Breast epithelium (tissue), 4 donors: ENCODE measurements at places on chromosomes 1 and 21. TPM values are rescaled to one million over a fixed set of nuclear protein-coding genes. Genes with fewer than 3 reads are reported as not detected.

- H3K27ac ChIP-seq: peak overlapping the region; percentile 45
- H3K4me1 ChIP-seq: no peaks in the 10 kb centered on the region
- H3K36me3 ChIP-seq: no peaks in the 10 kb centered on the region
Observed at GRCh38 chr1:31483012-31483946, 70.3 kb downstream of the SERINC2 start.

The CAMK1G gene
- 0.16 TPM for total RNA-seq

DNA sequence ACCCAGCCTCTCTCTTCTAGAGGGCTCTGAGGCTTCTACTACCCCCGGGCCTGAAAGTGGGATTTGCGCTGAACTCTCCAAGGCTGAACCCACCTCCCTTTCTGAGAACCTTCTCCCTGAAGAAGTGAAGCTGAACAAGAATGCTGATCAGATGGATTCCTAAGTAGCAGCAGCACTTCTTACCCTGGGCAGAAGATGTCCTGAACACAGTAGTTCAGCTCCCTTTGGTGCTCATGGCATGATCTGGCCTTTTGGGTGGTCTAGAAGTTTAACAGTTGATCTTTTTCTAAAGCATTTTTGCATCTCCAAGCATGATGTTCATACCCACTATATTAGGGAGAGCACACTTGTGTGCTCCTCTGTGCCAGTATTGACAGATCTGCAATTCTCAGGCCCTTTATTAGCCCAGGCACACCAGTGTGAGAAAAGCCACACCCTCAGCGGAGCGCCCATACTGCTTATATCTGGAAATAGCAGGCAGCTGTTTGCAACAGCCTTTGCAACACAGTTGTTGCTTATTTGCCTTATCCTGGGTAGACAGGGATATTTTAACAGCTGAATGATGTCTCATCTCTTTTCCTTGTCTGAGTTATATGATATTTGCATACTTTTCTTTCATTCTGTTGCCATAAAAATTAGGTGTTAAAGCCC, 34.2 kb downstream of the CNN3 start:
- H3K27ac ChIP-seq: no peak overlapping the region
- no peak overlapping the region for H3K4me3 ChIP-seq
- no peaks in the 10 kb centered on the region for H3K27me3 ChIP-seq
- peaks cover 8% of the 10 kb centered on the region for H3K36me3 ChIP-seq

The PTPN14 gene
- total RNA-seq: 30.4 TPM

DNA sequence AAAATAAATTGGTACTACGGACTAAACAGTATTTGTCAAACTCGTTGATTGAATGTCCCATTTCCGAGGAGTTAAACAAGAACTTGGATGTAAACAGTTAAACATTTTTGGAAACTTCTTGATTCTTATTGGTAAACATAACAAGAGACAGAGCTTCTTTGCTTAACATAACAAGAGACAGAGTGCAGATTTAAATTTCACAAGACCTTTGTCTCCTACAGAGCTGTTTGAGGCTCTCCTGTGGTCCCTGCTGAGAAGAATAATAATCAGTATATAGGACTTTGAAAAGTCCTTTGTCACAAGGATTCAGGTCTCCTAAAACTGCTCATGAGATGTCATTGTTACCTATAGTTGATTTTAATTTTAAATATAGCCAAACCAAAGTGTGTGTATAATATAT, 170.6 kb upstream of the C21orf91 start:
- H3K4me1 ChIP-seq: no peaks in the 10 kb centered on the region
- no peaks in the 10 kb centered on the region for H3K36me3 ChIP-seq

The SCAMP3 gene
- 68.3 TPM for total RNA-seq

- no peaks in the 10 kb centered on the region for H3K4me1 ChIP-seq
- no peak overlapping the region for H3K27ac ChIP-seq
- no peaks in the 10 kb centered on the region for H3K27me3 ChIP-seq
- H3K36me3 ChIP-seq: no peaks in the 10 kb centered on the region
- DNase-seq: no peak
- no peak overlapping the region for H3K4me3 ChIP-seq
Observed at GRCh38 chr1:56068210-56068609, 511.2 kb downstream of the PLPP3 start.

GRCh38 chr1:150243003-150243402, 7.1 kb upstream of the ANP32E start:
- H3K27ac ChIP-seq: no peak overlapping the region
- peak; percentile 14 for DNase-seq
- no peaks in the 10 kb centered on the region for H3K4me1 ChIP-seq
- H3K4me3 ChIP-seq: no peak overlapping the region

DNA sequence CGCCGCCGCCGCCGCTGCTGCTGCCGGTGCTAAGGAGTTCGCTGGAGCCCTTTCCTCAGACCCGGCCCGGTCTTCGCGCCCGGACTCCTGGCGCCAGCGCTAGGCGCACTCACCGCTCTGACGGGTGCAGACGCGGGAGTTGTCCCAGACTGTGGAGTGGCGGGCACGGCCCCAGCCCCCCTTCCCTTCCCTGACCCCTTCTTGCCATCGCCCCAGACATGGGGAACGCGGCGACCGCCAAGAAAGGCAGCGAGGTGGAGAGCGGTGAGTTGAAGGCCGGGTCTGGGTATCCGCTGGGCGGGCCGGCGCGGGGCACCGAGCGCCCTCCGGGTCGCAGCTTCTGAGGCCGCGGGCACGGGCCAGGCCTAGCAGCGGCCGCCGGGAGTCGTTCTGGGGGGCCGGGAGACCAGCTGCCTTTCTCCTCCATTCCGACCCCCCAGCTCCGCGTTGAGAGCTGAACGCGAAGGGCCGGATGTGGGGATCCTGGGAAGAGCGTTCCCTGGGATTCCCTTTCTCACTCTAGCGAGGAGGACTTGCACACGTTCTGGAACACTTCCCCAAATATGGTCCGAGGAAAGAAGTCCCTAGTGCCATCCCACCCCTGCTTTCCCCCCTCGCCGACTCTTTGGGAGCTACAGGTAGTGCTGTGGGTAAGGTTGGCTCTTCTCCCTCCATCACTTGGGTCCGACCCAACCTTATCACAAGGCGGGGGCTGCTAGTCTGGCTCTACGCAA, 65.8 kb upstream of the PRKACB start:
- H3K27ac ChIP-seq: peak overlapping the region; percentile 79
- no peaks in the 10 kb centered on the region for H3K27me3 ChIP-seq

- no peaks in the 10 kb centered on the region for H3K36me3 ChIP-seq
- H3K27ac ChIP-seq: no peak overlapping the region
- H3K4me1 ChIP-seq: no peaks in the 10 kb centered on the region
- no peak for DNase-seq
- no peaks in the 10 kb centered on the region for H3K27me3 ChIP-seq
- H3K4me3 ChIP-seq: no peak overlapping the region
Observed at GRCh38 chr21:35172231-35172630, 123.1 kb upstream of the RUNX1 start.

The ANKRD35 gene
- 10.2 TPM for total RNA-seq

The ADGRB2 gene
- total RNA-seq: 2.9 TPM

- no peak overlapping the region for H3K27ac ChIP-seq
- H3K4me3 ChIP-seq: no peak overlapping the region
- no peaks in the 10 kb centered on the region for H3K27me3 ChIP-seq
- no peaks in the 10 kb centered on the region for H3K36me3 ChIP-seq
Observed at GRCh38 chr1:41493117-41493536, 8.6 kb upstream of the EDN2 start.

The LRRN2 gene
- total RNA-seq: 2.0 TPM

GRCh38 chr21:41141031-41141457, 26.9 kb upstream of the BACE2 start:
- H3K36me3 ChIP-seq: no peaks in the 10 kb centered on the region
- H3K4me3 ChIP-seq: no peak overlapping the region
- H3K4me1 ChIP-seq: peaks cover 6% of the 10 kb centered on the region
- no peak for DNase-seq

GRCh38 chr1:16302709-16303627, 49.3 kb downstream of the FBXO42 start:
- H3K4me1 ChIP-seq: no peaks in the 10 kb centered on the region
- no peaks in the 10 kb centered on the region for H3K27me3 ChIP-seq
- no peak overlapping the region for H3K27ac ChIP-seq
- no peak overlapping the region for H3K4me3 ChIP-seq
- no peaks in the 10 kb centered on the region for H3K36me3 ChIP-seq

GRCh38 chr1:222073307-222073995, 331.6 kb upstream of the DUSP10 start:
- H3K36me3 ChIP-seq: no peaks in the 10 kb centered on the region
- H3K4me1 ChIP-seq: no peaks in the 10 kb centered on the region
- H3K27ac ChIP-seq: no peak overlapping the region
- DNase-seq: no peak
- H3K27me3 ChIP-seq: no peaks in the 10 kb centered on the region

The NTPCR gene
- total RNA-seq: 40.1 TPM

- H3K27me3 ChIP-seq: no peaks in the 10 kb centered on the region
- no peak overlapping the region for H3K4me3 ChIP-seq
- H3K4me1 ChIP-seq: peaks cover 5% of the 10 kb centered on the region
- DNase-seq: no peak
- no peak overlapping the region for H3K27ac ChIP-seq
- H3K36me3 ChIP-seq: no peaks in the 10 kb centered on the region
Observed at GRCh38 chr21:43325968-43326715, 100.8 kb downstream of the SIK1 start.

- no peaks in the 10 kb centered on the region for H3K27me3 ChIP-seq
- no peak overlapping the region for H3K4me3 ChIP-seq
- no peak for DNase-seq
- H3K36me3 ChIP-seq: no peaks in the 10 kb centered on the region
- no peak overlapping the region for H3K27ac ChIP-seq
Observed at GRCh38 chr1:34833711-34834110, 25.8 kb downstream of the SMIM12 start.

DNA sequence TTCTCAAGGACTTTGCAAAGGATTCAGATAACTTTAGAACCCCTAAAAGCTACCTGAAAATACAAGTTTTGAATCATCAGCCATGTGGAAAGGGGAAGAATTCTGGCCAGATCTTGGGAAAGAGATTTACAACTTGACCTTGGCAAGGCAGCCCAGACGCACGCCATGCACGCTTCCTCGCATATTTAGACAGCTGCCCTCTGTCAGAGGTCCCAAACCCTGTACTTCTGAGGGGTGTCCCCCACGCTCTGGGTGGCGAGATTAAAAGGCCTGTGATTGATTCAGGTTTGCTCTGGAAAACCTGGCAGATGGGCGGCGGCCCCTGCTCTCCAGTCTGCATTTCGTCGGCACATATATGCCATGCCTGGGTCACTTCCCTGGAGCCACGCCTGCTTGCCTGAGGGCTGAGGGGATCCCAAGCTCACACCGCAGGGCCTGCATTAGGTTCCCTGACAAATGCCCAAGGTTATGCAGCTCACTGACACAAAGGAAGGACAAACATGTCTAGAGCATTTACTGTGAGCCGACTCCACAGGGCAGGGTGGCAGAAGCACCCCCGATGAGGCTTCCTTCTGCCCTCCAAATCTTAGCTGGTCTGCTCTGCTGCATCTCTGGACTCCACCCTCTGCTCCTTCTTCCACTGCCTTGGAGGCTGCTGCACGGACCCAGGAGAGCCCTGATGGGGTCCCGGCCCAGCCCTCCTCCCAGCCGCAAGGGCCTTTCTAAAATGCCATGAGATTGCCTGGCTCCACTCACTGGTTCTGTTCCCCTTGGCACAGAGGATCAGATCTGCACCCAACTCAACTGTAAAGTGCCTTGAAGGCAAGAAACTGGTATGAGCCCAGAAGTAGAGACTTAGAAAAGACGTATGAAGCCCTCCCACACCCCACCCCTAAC, 103.9 kb downstream of the BCAR3 start:
- peaks cover 8% of the 10 kb centered on the region for H3K36me3 ChIP-seq
- no peak overlapping the region for H3K27ac ChIP-seq
- peaks cover 22% of the 10 kb centered on the region for H3K4me1 ChIP-seq

DNA sequence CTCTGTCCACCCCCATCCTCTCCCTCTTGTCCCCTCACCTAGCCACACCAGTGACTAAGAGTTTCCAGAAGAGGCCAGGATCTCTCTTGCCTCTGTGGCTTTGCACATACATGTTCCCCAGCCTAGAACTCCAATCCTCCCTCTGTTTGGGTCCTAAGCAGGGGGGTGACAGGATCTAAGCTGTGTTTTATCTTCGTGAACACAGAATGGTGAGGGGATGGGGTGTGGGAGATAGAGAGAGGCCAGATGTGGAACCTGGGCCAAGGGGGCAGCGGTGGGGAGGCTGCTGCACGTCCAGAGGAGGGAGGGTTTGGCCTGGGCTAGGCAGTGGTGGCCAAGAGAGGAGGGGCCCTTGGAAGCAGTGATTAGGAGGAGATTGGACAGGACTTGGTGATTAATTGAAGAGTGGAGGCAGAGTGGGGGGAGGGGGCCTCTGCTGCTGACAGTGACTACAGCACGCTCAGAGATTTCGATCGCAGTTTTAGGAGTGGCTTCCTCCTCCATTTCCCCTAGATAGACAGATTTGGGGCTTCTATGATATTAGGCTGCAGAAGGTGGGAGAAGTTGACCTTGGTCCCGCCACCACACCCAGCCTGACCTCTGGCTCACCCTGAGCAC, 17.1 kb upstream of the ADGRB2 start:
- H3K27me3 ChIP-seq: no peaks in the 10 kb centered on the region
- no peaks in the 10 kb centered on the region for H3K4me1 ChIP-seq
- no peak overlapping the region for H3K4me3 ChIP-seq
- no peaks in the 10 kb centered on the region for H3K36me3 ChIP-seq

DNA sequence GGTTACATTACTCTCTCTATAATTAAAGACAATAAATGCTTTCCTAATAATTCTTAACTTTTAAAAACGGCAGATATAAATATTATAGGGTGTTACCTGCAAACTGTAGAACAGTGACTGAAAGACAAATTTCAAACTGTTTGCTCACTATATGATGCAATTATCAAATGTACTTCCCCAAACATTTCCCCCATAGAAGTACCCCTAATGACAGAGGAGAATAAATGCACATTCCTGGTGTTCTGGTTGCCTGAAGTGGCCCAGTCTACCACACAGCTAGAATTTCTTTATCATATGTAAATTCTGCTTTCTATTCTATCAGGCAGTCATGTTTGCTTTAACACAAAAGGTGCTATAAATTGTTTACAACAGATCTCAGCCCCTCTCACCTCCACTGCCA, 70.4 kb downstream of the VAV3 start:
- H3K4me1 ChIP-seq: no peaks in the 10 kb centered on the region
- no peaks in the 10 kb centered on the region for H3K36me3 ChIP-seq
- H3K27ac ChIP-seq: no peak overlapping the region
- H3K27me3 ChIP-seq: no peaks in the 10 kb centered on the region

DNA sequence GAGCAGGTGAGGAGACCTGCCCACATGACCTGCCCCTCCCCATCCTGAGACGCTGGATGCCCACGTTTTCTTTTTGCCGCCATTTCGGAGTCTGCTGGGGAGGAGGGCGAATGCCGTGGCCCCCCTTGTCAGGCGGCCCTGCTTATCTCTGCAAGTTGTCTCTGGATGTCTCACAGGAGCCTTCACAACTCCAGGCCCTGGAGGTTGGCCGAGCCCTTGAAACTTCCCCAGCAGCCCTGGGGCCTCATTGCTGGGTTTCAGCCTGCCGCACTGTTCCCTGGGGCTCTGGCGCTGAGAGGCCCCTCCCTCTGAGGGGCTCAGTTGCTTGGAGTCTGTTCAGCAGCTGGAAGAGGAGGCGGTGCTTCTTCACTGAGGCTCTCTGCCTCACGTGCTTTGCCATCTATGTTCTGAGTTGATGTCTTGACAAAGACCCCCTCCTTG, 29.8 kb upstream of the ZBTB21 start:
- no peak overlapping the region for H3K4me3 ChIP-seq
- no peaks in the 10 kb centered on the region for H3K4me1 ChIP-seq
- no peaks in the 10 kb centered on the region for H3K27me3 ChIP-seq
- no peak for DNase-seq
- peak overlapping the region; percentile 81 for H3K27ac ChIP-seq

- H3K27ac ChIP-seq: no peak overlapping the region
- H3K4me3 ChIP-seq: no peak overlapping the region
- no peak for DNase-seq
- no peaks in the 10 kb centered on the region for H3K36me3 ChIP-seq
- no peaks in the 10 kb centered on the region for H3K4me1 ChIP-seq
Observed at GRCh38 chr1:207311888-207312603, 9.4 kb upstream of the CD55 start.

GRCh38 chr1:154998818-154999570, 3.6 kb upstream of the ZBTB7B start:
- no peaks in the 10 kb centered on the region for H3K27me3 ChIP-seq
- no peaks in the 10 kb centered on the region for H3K36me3 ChIP-seq
- H3K4me3 ChIP-seq: peak overlapping the region; percentile 95
- DNase-seq: no peak
- H3K4me1 ChIP-seq: peaks cover 9% of the 10 kb centered on the region
